Stimulated activated CD4-positive, alpha-beta T cell treated with anti-CD3 and anti-CD28 coated beads, Interleukin-4, amount 100 ng/mL, for 24 hours (primary cell): ENCODE measurements at places on chromosomes 6 and 20.

- no peak for DNase-seq
Measured at GRCh38 chr6:152775428-152775827, 24.8 kb downstream of the VIP start.

DNA sequence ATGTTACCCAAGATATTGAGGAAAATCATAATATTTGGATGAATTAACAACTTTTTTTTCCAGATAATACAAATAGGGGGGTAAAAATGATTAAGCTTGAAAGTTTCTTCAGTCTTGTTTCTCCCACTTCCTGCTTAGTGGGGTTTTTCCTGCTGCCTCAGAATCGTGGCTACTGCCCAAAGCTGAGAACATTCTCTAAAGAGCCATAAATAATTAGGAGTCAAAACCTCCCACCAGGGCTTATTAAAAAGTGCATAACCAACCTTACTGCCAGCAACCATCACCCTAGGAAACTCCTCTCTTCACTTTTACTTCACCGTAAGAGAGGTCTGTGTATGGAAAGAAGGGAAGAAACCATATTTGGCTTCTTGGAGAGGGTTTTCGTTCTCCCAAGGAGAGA is 9.0 kb upstream of the LCA5 start:
- no peak for DNase-seq

DNA sequence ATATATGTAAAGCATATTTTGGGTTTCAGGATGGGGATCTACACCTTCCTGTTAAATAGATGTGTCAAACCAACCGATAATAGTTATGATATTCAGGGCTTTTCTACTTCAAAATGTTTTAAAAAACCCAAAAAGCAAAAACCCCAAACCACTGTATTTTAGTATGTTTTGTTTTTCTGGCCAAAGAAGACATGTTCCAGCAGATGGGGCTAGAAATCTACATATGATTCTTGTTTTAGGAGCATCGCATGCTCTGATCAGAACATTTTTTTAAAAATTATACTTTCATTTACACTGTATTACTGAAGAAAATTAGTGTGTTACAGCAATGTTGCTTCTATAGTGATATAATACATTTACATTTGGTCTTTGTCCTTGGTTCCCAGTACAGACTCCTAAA is 11.0 kb downstream of the RMND1 start:
- DNase-seq, result no peak

DNA sequence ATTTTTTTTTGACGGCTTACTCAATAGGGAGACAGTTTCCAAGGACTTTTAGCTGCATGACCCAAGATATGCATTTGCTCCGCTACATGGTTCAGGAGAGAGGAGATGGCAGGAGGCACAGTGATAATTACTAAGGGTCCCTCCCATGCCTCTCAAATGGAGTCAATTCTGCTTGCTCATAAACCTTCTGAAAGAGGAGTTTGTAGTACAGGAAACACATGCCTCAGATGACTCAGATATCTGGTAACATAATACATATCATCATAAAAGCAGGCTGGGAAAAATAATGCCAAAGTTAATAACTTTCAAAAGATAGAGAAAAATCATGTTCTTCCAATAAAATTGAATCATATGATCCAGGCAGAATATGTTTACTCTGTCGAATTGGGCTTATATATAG is 97.6 kb upstream of the DEFB112 start:
- DNase-seq, result no peak

DNA sequence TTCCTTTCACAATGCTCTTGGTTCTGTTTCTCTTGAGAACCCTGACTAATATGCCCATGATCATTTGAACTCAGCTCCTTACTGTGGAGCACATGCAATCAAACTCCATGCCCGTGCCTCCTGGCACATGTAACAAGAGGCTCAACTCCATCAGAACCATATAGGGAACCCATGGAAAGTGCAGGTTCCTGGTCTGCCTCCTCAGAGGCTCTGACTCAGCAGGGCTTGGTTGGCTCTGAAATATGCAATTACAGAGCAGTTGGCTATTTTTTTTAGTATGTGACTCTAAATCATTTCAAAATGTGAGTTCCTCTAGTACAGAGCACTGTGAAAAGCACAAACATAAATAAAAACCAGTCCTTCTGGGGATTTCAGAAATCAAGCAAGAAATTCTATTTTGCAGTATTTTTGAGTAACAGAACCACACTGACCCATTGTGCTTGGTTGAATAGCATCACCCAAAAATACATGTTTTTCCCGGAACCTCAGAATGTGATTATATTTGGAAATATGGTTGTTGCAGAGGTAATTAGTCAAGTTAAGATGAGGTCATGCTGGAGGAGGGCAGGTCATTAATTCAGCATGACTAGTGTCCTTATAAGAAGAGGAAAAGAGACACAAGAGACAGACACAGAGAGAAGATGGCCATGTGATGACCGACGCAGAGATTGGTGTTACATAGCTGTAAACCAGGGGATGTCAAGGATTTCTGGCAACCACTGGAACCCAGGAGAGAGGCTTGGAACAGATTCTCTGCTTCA is 13.2 kb upstream of the MAP3K4 start:
- no peak for DNase-seq

- DNase-seq, result no peak
Measured at GRCh38 chr6:137958811-137959565, 91.9 kb downstream of the TNFAIP3 start.

DNA sequence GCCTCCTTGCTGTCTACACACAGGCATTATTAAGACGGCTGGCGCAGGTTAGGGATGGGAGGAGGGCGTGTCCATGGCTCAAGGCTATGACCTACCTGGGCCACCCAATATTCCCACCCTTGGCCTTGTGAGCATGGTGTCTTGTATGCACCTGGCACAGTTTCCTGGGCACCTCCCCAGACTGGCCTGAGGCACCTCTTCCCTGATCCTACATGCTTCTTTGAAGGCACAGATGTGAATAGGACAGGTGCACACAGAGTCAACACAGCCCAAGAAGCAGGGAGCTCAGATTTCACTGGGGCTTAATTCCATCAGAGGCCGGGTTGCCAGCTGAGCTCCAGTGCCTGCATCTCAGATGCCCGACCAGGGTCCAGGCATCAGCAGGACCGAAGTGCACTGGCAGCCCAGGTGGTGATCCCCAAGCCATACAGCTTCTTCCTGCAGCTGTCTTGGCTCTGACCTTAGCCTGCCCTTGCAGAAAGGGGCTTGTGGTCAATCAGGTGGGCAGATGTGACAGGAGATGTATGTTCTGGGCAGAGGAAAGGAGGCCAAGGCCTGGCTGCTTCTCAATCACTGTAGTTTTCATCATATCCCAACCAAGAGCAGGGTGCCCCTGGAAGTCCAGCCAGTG is 287.7 kb downstream of the CLIC5 start:
- DNase-seq, result no peak

GRCh38 chr6:14715076-14715475 is 530.8 kb upstream of the JARID2 start:
- no peak for DNase-seq

DNA sequence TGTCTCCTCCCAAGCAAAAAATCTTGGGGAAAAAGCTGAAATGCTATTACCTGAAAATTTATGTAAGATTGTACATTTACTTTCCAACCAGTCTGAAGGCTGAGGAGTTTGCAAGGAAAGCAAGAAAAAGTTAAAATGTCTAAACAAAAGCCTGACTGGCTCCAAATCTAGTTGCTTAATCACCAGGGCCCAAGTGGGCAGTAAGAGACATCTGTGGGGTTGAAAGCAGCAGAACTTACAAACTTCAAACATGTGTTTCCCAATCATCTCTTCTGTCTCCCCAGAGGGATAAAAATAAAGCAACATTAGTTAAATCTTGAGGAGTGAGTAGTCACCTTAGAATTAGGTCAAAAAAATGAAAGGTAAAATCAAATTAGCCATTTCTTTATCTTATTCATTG is 98.6 kb downstream of the OGFRL1 start:
- no peak for DNase-seq

GRCh38 chr6:78117966-78118365 is 465.1 kb downstream of the MEI4 start:
- DNase-seq, result no peak

DNA sequence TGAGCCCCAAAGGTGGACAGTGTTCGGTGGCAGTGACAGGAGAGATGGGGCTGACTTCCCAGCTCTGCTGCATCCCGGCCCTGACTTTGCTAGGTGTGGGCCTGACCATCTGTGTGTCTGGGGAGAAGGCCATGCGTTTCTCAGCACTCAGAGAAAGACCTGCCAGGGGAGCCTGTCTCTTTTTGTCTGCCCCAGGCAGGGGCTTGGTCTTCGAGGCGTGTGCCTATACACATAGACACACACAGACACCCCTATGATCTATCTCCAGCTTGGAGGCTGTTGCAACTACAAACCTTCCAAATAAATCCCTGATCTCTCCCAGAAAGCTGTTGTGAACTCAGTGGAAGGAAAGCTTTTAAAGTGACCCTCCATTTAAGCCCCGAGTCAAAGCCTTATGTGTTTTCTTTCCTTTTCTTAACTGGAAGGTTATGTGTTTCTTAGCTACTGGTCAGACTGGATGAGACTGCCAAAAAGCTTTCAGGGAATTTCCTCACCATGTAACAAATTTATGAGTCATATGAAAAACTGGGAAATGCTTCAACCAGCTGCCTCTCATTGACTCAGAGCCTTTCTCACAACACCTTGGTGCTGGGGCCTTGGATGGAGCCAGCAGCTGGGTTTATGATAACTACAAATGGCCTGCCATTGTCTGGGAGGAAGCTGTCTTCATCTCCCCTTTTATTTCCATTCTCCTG is 102.6 kb downstream of the CDC5L start:
- DNase-seq, result no peak
